A673 (cell line): ENCODE measurements at places on chromosomes 6 and 20. TPM values are rescaled to one million over a fixed set of nuclear protein-coding genes. Genes with fewer than 3 reads are reported as not detected.
A peak's percentile ranks its signal among the peaks of the same experiment; 100 is the strongest.

GRCh38 chr6:70872469-70872868, 84.4 kb downstream of the B3GAT2 start:
- H3K4me3 ChIP-seq: no peak overlapping the region
- H3K4me1 ChIP-seq: no peaks in the 10 kb centered on the region
- no peak for DNase-seq
- H3K36me3 ChIP-seq: no peaks in the 10 kb centered on the region

The BYSL gene
- 76.5 and 89.7 TPM in 2 replicates for total RNA-seq

DNA sequence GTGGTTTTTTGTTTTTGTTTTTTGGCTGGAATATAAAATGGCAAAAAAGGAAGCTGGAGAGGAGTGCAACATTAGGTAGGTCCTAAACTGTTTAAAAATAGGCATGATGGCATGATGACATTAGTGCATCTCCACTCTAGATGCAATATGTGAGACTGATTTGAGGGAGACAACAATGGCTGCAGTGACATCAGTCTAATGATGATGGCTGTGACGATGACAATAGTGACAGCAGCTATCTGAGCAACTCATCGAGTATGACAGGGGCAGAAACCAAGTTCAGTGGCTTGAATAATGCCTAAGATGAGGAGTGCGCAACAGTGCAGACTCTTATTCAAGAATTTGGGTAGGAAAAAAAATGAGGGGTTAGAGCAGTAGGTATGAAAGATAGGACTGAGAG, 82.0 kb downstream of the HS3ST5 start:
- no peak for DNase-seq
- no peaks in the 10 kb centered on the region for H3K36me3 ChIP-seq
- no peak overlapping the region for H3K4me3 ChIP-seq

DNA sequence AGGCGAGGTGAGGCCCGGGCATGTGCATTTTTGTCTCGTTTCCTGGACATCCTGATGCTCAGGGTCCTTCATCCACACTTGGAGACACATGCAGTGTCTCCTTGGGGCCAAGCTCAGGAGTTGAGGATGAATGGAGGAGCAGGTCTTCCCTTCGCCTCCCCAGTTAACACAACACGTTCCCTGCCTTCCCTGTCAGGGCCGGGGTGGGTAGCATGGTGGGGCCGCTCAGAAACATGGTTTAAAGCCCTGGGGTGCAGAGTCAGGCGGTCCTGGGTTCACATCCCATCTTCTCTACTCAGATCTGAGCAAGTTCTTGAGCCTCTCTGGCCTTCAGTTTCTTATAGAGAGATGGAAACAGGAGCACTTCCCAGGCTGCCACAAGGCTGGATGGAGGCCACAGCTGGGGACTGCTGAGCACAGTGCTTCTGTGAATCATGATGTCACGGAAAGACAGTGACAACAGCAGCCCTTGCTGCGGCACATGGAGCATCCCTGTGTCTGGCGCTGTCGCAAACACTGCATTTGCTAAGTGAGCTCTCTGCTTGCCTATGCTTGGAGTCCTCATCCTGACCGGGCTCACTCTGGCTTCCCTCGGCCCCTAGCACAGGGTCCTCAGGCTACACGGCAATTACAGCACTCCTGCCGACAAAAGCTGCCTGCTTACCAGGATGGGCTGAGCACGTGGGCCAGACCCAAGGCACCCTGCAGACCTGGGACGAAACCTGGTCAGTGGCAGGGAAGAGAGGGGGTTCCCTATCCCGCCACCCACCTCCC, 45.6 kb upstream of the STX16 start:
- H3K4me1 ChIP-seq: no peaks in the 10 kb centered on the region
- no peaks in the 10 kb centered on the region for H3K36me3 ChIP-seq
- H3K27me3 ChIP-seq: no peaks in the 10 kb centered on the region
- DNase-seq: no peak
- no peak overlapping the region for H3K4me3 ChIP-seq

DNA sequence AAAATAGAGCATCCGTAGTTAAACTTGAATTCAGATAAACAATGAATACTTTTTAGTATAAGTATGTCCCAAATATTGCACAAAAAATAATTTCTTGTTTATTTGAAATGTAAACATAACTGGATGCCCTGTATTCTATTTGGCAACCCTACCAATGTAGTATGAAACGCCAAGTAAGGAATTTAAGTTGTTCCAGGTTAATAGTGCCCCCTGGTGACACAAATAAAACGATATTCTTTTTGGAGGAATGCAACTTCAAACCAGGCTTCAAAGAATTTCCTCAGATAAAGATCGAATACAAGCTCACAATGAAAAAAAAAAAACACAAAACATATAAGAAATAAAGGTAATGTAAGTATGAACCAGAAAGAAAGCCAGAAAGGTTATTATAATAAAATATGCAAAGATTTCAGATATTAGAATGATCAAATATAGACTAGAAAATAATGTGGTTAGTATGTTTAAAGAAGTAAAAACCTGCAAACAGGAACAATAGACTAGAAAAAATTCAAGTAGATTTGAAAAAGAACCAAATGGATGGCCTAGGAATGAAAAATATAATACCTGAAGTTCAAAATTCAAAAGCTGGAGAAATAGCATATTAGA, 18.4 kb upstream of the AKAP7 start:
- H3K27me3 ChIP-seq: no peaks in the 10 kb centered on the region
- H3K4me3 ChIP-seq: no peak overlapping the region
- H3K4me1 ChIP-seq: peaks cover 18% of the 10 kb centered on the region
- H3K36me3 ChIP-seq: no peaks in the 10 kb centered on the region
- H3K27ac ChIP-seq: no peak overlapping the region

DNA sequence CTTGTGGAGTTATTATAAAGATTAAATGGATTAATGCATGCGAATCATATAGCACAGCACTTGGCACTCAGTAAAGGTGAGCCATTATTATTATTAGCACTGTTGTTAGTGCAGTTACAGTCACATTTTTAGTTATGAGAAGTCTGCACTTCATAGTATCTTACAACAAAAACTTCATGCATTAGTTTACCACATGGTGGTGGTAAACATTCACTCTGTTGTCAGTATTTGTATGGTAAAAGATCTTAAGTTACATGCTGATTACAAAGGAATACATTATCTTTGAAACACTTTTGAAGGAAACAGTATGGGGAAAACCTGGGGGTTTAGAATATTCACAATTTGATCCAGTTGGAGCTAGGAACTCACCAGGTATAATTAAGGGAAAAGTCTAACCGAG, 20.8 kb downstream of the TMEM14A start:
- no peaks in the 10 kb centered on the region for H3K4me1 ChIP-seq
- no peak overlapping the region for H3K27ac ChIP-seq
- DNase-seq: no peak
- H3K4me3 ChIP-seq: no peak overlapping the region
- no peaks in the 10 kb centered on the region for H3K36me3 ChIP-seq

GRCh38 chr20:20664795-20665589, 47.5 kb downstream of the RALGAPA2 start:
- DNase-seq: peak; percentile 70
- H3K36me3 ChIP-seq: no peaks in the 10 kb centered on the region
- no peak overlapping the region for H3K27ac ChIP-seq
- H3K4me1 ChIP-seq: peaks cover 28% of the 10 kb centered on the region
- H3K27me3 ChIP-seq: no peaks in the 10 kb centered on the region

DNA sequence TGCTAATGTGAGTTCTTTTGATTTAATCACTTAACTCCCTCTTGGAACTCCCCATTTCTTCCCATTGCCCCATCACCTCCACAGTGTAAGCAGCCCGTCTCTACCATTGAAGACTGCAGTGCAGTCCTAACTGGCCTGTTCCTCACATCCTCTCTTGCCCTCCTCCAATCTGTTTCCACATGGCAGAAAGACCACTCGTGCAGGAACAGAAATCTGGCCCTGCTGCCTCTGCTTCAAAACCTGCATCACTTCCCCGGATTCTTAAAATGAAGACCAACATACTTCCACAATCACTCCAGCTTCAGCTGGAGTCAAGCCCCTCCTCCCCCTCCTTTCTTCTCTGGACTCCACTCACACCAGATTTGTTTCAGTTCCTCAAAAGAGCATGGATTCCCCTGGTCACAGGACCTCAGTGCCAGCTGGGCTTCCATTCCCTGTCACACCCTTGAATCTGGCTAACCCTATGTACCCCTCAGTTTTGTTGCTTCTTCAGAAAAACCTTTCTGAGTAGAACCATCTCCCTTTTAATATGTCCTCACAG, 802.3 kb downstream of the MAFB start:
- no peaks in the 10 kb centered on the region for H3K4me1 ChIP-seq
- no peak overlapping the region for H3K4me3 ChIP-seq
- no peaks in the 10 kb centered on the region for H3K27me3 ChIP-seq
- no peak for DNase-seq

The ZCCHC3 gene
- total RNA-seq: 38.0 and 39.6 TPM in 2 replicates

The RNF217 gene
- 18.9 and 20.6 TPM in 2 replicates for total RNA-seq

The ZFP57 gene
- not detected in 2 replicates for total RNA-seq

DNA sequence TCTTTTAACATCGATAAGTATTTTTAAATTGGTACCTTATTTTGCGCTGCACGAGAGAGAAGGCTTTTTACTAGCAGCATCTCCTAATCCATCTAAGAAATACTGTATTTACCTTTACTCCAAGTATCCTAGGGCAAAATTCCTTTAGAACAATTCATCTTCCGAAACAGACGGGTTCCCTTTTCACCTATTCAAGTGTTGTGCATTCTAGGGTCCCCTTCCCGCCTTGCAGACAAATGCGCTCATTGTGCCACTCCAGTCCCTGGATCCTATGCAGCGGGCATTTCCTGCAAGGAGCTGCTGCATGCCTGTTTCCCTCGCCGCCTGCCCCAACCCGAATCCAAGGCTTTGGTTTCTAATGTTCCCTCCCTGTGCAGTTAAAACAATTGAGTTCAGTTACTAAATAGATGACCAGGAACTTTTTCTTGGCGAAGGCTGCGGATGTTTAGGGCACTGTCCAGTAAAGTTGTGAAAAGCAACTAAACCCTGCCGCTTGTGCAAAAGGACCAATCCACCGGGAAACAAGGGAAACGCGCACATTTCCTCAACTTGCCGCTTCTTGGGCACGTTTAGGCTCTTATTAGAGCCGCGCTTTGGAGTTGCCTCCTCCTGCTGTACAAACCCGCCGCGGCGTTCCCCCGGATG, 556 bp upstream of the SCAF8 start:
- no peaks in the 10 kb centered on the region for H3K27me3 ChIP-seq
- peaks cover 13% of the 10 kb centered on the region for H3K4me1 ChIP-seq
- DNase-seq: peak; percentile 70
- peak overlapping the region; percentile 78 for H3K4me3 ChIP-seq
- H3K36me3 ChIP-seq: no peaks in the 10 kb centered on the region
- H3K27ac ChIP-seq: peak overlapping the region; percentile 97

The GATA5 gene
- not detected in 2 replicates for total RNA-seq

The ADAM33 gene
- total RNA-seq: not detected in 2 replicates

DNA sequence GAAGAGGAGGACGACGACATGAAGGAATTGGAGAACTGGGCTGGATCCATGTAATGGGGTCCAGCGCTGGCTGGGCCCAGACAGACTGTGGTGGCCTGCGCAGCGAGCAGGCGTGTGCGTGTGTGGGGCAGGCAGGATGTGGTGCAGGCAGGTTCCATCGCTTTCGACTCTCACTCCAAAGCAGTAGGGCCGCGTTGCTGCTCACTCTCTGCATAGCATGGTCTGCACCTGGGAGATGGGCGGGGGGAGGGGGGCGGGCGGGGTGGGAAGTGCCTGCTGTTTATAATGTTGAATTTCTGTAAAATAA, 42.3 kb downstream of the CHMP4B start:
- no peaks in the 10 kb centered on the region for H3K27me3 ChIP-seq
- no peaks in the 10 kb centered on the region for H3K4me1 ChIP-seq
- H3K27ac ChIP-seq: no peak overlapping the region
- no peak overlapping the region for H3K4me3 ChIP-seq
- peaks cover 23% of the 10 kb centered on the region for H3K36me3 ChIP-seq

DNA sequence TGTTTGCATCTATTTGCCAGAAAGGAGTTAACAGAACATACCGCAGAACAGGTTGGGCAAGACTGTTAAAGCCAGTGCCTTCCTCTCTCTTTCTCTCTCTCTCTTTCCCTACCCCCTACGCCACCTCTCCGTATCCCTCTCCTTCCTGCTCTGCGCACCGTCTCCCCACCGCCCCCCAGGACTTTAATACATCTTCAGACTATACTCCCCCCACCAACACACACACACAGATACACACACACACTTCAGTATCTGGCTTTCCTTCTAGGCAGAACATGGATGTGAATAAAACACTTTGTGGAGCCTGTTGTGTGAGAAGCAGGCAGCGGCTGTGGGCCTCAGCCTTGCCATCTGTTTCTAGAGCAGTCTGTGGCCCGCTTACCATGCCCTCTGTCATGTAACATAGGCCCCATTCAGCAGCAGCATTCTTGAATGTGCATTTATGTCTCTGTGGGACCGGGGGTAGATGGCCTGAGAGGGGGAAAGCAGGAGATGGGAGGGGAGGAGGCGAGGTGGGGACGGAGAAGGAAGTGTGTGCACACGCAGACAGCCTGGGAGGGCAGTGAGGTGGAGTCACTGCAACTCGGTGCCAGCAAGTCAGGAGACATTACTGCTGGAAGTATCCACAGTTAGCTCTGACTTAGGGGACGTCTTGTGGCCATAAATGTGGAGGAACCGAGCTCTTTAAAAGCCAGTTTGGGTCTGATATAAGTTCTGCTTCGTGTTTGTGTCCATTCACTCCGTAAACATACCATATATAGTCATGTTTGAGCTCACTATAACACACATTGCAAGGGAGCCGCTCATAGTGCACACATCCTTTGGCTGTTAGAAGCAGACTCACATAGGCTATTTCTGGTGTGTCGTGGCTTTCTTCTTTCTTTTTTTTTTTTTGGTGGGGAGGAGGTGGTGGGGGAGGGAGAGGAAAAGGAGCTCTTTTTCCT, 38.4 kb downstream of the RREB1 start:
- no peaks in the 10 kb centered on the region for H3K27me3 ChIP-seq
- peaks cover 75% of the 10 kb centered on the region for H3K4me1 ChIP-seq

DNA sequence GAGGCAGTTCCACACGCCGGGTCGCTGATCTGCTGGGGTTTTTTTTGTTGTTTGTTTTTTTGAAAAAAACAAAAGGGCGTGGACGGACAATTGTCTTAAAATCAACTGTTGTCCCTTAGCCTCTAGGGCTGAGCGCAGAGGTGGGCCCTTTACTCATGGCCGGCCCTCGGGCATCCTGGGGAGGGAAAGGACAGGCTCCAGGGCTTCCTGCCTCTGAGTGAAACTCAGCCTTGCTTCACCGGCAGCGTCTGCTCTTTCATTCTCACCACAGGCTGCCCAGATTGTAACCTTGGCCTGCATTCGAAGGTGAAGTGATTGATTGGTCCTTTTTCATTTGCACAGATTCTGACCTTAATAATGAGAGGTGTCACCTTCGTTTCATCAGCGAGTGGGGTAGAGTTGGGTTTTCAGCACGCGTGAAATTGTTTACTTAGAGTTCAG, 797 bp downstream of the SMIM13 start:
- peak overlapping the region; percentile 94 for H3K27ac ChIP-seq
- no peaks in the 10 kb centered on the region for H3K27me3 ChIP-seq
- peaks cover under 1% of the 10 kb centered on the region for H3K36me3 ChIP-seq
- peaks cover 19% of the 10 kb centered on the region for H3K4me1 ChIP-seq

The C6orf163 gene
- 2.1 TPM in 2 replicates for total RNA-seq

GRCh38 chr20:36402708-36403107, 96.6 kb downstream of the DLGAP4 start:
- no peak for DNase-seq
- H3K27me3 ChIP-seq: no peaks in the 10 kb centered on the region
- H3K27ac ChIP-seq: no peak overlapping the region
- H3K36me3 ChIP-seq: no peaks in the 10 kb centered on the region

GRCh38 chr6:108958900-108959770, 110.9 kb downstream of the ARMC2 start:
- no peaks in the 10 kb centered on the region for H3K36me3 ChIP-seq
- H3K4me3 ChIP-seq: no peak overlapping the region
- H3K27ac ChIP-seq: no peak overlapping the region
- no peaks in the 10 kb centered on the region for H3K27me3 ChIP-seq

The NHLRC1 gene
- total RNA-seq: 3.8 and 4.3 TPM in 2 replicates

- no peak overlapping the region for H3K4me3 ChIP-seq
- no peak overlapping the region for H3K27ac ChIP-seq
- no peaks in the 10 kb centered on the region for H3K27me3 ChIP-seq
- H3K4me1 ChIP-seq: no peaks in the 10 kb centered on the region
- no peaks in the 10 kb centered on the region for H3K36me3 ChIP-seq
Observed at GRCh38 chr6:161056451-161056850, 64.9 kb downstream of the MAP3K4 start.
